SJCRH30 (cell line): ENCODE measurements at places on chromosomes 4 and X. TPM values are rescaled to one million over a fixed set of nuclear protein-coding genes. Genes with fewer than 3 reads are reported as not detected.

The SPATA18 gene
- not detected in 2 replicates for total RNA-seq

The STBD1 gene
- 2.4 and 2.8 TPM in 2 replicates for total RNA-seq

DNA sequence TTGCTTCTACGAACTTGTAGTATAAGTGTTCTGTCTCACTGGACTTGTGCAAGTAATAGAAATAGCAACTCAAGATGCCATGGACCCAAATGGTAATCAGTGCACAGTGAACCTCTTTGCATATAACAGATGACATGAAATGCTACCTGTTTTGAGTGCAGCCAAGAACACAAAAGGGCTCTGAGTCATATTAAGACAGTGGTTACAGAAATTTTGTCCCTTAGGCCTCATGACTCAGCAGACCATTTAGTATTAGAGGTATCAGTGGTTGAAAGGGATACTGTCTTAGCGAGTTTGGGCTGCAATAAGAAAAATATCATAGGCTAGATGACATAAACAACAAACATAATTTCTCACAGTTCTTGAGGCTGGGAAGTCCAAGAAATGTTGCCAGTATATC is 502.9 kb upstream of the PCDH10 start:
- DNase-seq = no peak
- H3K4me1 ChIP-seq = no peaks in the 10 kb centered on the region
- H3K4me3 ChIP-seq = no peak overlapping the region
- no peaks in the 10 kb centered on the region for H3K27me3 ChIP-seq

DNA sequence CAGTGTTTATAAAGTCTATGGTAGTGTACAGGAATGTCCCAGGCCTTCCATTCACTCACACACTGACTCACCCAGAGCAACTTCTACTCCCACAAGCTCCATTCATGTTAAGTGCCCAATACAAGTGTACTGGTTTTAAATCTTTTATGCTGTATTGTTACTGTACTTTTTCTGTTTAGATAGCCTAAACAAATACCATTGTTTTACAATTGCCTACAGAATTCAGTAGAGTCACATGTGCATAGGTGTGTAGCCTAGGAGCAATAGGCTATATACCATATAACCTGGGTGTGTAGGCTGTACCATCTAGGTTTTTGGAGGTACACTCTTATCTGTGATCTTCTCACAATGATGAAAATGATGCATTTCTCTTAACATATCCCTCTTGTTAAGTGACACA is 126.7 kb downstream of the DGKK start:
- no peak overlapping the region for H3K27ac ChIP-seq
- H3K36me3 ChIP-seq = no peaks in the 10 kb centered on the region
- H3K4me3 ChIP-seq = no peak overlapping the region

DNA sequence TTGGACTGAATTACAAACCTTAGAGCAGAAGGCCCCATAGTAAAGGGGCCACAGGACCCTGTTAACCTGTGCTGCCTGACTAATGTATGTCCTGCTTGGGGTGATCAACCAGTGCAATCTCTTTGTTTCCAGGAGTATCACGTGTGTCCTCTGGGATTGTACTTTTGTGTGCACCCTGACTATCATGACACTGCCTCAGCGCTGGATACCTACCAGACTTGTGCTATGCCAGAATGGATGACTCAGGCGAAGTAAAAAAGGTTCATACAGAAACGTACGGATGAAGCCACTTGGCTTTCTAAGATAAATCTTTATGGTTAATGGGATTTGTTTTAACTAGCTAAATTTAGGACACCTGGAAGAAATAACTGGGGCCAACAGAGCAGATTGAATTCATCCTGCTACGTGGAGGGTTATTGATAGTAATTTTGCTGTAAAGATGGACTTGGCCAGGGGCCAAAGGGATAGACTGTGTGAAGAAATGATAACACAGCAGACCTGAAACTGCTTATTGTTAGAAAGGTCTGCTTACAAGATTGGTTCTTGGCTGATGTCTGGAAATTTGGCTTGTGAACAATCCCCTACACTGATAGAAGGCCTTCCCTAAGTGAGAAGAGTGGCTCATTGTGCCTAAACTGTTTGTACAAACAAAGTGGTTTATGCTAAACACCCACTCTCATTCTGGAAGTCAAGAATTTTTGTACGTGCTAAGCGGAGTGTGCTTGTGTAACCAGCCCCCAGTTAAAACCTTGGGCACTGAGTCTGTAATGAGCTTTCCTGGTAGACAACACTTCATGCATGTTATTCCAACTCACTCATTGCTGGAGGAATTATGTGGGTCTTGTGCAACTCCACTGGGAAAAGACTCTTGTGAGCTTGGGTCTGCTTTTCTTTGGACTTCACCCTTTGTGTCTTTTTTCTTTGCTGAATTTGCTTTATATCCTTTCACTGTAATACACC is 750.5 kb upstream of the HTR2C start:
- DNase-seq = no peak
- H3K27ac ChIP-seq = no peak overlapping the region
- H3K27me3 ChIP-seq = no peaks in the 10 kb centered on the region
- H3K36me3 ChIP-seq = no peaks in the 10 kb centered on the region
- no peak overlapping the region for H3K4me3 ChIP-seq
